ENCODE measurements at places on chromosomes 1 and 21.

- no peak for DNase-seq
Measured at GRCh38 chr1:198691063-198691462, 52.2 kb downstream of the PTPRC start.

DNA sequence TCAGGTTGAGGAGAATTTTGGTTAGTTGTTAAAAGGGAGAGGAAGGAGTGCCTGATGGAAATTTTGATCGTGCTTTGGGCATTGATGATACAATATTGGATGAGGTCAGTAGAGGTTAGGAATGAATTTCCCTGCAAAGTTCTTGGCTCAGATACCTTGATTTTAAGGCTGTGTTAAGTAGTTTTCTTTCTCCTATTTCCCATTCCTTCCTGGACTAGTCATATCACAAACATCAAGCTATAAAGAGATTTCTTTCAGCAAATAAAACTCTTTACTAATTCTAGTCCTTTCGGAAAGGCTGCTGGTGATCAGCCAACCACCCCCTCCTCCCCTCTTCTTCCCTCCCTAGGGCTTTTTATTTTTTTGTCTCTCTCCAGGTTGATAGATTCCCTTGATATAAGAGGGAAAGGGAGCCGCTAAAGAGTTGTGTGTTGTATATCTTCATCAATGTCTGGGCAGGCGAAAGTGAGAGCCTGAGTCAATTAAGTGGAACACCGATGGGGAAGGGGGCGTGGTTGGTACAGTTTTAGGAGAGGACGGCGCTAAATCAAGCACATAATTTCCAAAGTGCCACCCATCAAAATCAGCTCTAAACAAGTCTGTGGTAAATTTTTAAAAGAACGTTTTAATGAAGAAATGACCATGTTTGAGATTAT lies 100.1 kb upstream of the PLXNA2 start:
- no peak for DNase-seq

GRCh38 chr1:66275083-66275482 lies 258.9 kb upstream of the SGIP1 start:
- DNase-seq: no peak

DNA sequence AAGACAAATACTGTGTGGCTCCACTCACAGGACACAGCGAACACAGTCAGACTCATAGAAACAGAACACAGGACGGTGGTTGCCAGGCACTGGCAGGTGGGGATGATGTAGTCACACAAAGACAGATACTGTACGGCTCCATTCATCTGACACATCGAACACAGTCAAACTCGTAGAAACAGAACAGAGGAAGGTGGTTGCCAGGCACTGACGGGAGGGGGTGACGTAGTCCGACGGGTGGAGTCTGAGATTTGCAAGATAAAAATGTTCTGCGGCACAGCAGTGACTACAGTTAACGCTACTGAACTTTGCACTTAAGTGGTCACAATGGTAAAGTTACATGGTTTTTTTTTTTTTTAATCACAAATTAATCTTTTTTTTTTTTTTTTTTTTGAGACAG lies 18.7 kb downstream of the C21orf58 start:
- DNase-seq: no peak

DNA sequence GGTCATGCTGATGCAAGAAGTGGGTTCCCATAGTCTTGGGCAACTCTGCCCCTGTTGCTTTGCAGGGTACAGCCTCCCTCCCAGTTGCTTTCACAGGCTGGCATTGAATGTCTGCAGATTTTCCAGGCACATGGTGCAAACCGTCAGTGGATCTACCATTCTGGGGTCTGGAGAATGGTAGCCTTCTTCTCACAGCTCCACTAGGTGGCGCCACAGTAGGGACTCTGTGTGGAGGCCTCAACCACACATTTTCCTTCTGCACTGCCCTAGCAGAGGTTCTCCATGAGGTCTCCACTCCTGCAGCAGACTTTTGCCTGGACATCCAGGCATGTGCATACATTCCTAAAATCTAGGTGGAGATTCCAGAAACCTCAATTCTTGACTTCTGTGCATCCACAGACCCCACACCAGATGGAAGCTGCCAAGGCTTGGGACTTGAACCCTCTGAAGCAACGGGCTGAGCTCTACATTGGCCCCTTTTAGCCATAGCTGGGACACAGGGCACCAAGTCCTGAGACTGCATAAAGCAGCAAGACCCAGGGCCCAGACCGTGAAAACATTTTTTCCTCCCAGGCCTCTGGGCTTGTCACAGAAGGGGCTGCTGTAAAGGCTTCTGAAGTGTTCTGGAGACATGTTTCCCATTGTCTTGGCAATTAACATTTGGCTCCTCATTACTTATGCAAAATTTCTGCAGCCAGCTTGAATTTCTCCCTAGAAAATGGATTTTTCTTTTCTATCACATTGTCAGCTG lies 466.2 kb upstream of the PBX1 start:
- DNase-seq: no peak

GRCh38 chr1:224959115-224959514 lies 29.6 kb downstream of the DNAH14 start:
- DNase-seq: no peak
